ENCODE measurements at places on chromosomes 3 and 15.

DNA sequence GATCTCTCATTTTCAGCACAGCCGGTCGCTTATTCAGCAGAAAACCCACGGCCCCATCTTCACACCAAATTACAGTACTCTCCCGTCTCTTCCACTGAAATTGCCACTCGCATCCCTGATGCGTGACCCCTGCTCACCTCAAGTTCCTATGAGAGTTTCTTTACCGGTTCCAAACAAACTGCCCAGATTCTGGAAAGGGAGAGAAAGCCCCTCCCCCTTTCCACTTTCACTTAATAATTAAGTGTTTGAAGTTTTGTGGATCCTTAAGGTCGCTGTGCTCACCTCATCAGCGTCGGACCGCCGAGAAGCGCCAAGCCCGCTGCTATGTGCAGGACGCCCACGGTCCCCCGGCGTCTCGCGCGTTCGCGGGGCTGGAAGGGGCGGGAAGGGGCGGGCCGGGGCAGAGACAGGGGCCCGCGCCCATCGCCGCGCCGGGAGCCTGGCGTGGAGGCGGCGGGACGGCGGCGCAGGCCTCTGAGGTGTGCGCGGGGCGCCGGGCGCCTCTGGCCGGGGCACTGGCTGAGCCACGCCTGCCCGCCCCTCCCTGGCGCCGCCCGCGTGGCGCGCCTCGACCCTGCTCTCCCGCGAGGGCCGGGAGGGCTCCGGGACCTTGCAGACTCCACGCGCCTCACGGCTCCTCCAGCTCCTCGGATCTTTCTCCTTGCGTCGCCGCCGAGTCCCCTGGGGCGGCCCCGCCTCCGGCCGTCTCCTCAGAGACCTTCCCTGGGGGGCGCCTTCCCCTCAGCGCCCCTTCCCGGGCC, at the start of gene GPR156:
TSS of gene GPR156 (minus strand) at position 476 of the 761 bp plus-strand sequence. CDS start 41,124 bp downstream, outside the sequence.
- DNase-seq: peak; percentile 4

DNA sequence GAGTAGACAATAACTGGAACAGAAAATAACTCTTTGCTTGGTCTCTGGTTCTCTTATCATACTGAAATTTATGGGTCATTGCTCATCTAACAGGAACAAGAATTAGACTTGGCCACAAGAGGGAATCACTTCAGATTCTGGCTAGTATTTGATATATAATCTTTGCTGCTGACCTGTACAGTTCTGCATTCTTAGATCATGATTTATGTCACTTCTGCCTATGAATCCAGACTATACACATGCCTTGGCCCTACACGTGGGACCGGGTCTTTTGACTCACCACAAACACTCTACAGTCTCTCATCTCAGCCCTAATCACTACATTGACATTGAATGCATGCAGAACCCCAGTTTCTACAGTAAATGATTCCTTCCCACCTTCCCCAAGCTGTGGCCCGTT, 162.5 kb upstream of the SOX2 start:
- no peak for DNase-seq

DNA sequence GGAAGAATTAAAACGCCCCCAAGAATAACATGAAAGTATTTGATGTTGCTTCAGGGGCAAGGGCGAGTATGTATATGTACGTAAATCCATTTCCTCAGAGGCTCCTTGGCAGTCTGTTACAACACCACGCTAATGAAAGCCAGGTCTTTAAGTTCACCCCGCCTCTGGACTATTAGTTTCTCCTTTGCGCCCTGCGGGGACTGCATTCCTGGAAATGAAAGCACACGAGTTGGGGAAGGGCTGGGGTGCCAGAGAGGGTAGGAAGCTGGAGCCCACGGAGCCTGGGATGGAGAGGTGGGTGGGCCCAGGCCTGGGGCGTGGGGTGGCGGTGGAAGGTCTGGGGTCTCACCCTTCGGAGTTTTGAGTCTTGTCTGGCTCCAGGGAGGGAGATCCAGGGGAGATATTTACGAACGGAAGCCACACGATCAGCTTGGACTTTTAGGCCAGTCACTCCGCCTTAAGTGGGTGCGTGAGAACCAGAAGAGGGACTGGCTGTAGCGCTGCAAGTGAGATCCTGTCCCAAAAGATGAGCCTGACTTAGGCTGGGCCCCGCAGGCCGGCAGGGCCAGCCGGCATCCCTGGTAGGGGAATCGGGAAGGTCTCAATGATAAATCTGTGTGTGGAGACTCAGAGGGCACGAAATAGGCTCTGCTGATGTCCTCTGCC, 1.6 kb upstream of the PLCL2 start:
- DNase-seq: no peak

GRCh38 chr15:74202452-74203401, at the start of gene STRA6:
TSS of gene STRA6 (minus strand) at chr15:74202787. CDS start at chr15:74202267, 520 bp downstream.
- peak; percentile 40 for DNase-seq

DNA sequence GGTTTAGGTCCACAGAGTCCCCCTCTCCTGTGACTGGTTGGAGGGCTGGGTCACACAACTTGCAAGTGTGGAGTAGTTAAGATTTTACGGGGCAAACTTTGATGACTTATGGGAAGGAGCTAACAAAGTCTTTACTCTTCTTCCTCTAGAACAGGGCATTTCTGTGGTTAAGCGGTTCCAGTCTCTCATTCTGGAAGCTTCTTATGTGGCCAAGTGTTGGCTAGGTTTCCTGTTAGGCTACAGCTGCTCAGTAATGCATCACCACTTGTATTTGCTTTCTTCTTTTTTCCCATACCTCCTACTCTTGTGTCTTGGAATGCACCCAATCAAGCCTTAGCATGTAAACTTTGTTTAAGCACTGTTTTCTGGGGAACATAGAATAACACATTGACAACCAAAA, 100.6 kb upstream of the PLAAT1 start:
- no peak for DNase-seq

GRCh38 chr15:55112706-55113105, 84.0 kb downstream of the RSL24D1 start:
- no peak for DNase-seq

GRCh38 chr3:50138266-50139200, 16.6 kb upstream of the SEMA3F start:
- DNase-seq: no peak

DNA sequence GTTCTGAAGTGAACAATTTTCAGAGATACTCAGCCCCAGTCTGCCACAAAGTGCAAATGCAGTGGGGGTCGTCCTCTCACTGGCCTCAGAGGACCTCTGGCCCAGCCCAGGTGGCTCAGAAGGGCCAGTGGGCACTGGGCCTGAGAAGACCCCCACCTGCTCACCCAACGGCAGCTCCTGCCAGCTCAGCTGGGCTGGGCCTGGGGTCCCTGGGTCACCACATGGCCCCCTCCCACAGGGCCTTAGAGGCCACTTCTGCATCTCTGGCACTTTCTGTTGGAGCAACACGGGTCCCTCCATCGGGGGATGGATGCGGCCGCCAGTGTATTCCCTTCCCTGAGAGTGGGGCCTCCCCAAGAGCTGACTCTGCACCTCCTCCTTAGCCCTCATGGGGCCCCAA, 262.7 kb upstream of the KCNH8 start:
- no peak for DNase-seq

DNA sequence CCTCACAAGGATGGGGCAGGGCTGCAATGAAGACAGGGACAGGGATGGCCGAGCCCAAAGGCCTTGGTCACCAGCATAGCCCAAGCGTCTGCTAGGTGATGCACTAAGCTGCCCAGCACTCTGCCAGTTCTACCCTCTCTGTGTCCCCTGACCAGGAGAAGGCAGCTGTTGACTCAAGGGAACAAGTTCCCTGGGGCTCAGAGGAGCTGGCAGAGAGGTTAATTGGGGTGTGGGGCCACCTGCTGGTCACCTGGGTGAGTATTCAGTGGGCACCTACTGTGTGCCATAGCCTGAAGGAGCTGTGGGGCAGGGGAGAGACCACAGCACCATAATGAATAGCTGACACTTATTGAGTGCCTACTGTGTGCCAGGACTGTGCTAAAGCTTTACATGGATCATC, 22.0 kb upstream of the DOCK3 start:
- DNase-seq: peak; percentile 67

GRCh38 chr3:160668454-160668853, 8.5 kb upstream of the ARL14 start:
- no peak for DNase-seq
